ENCODE measurements at places on chromosomes 16 and 17.

- no peak for DNase-seq
These were observed 5.8 kb downstream of the ATP2A1 start for GRCh38 chr16:28884045-28884444.

- DNase-seq, result peak; percentile 28
These were observed 24.2 kb upstream of the CMTM4 start for GRCh38 chr16:66720766-66721165.

- DNase-seq, result peak; percentile 87
These were observed 8.8 kb downstream of the TAX1BP3 start for GRCh38 chr17:3659541-3660111.

DNA sequence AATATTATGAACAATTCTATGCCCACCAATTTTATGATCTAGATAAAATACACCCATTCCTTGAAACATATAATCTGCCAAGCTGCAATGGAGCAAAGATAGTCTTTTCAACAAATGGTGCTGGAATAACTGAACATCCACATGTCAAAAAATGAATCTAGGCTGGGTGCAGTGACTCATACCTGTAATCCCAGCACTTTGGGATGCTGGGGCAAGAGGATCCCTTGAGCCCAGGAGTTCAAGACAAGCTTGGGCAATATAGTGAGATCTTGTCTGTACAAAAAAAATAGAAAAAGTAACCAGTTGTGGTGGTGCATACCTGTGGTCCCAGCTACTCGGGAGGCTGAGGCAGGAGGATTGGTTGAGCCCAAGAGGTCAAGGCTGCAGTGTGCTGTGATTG lies 92.5 kb downstream of the N4BP1 start:
- DNase-seq, result no peak

DNA sequence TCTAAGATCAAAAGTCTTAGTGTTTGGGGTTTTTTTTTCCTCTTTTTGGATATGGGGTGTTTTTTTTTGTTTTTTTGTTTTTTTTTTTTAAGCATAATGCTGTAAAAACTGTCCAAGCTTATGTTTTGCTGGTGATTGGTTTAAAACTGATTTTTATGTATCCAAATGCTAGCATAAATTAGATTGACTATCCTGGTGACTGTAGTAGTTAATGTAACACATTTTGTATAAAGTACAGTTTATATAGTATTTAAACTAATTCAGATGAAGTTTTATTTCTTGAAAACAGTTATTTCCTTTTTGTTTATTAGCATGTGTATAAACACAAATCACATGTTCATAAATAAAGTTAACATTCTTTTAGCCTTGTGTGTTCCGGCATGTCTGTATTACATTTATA lies 10.9 kb downstream of the RBBP6 start:
- DNase-seq, result no peak

DNA sequence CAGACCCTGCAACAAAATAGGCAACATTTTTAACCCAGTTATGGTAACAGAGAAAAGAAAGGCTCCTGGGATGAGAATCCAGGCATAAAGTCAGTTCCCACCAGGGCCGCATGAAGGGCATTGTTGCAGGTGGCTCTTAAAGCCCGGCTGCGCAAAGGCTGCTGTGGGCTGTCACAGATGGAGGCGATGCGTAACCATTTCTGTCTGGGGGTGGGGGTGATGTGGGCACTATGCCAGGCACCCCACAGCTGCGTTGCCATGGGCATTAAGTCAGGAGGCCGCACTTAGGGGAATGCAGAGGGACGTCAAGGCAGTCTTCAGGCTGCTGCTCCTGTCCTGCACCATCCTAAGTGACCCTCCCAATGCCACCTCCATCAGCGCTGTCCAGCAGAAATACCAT lies 228.4 kb downstream of the CPPED1 start:
- DNase-seq, result no peak

DNA sequence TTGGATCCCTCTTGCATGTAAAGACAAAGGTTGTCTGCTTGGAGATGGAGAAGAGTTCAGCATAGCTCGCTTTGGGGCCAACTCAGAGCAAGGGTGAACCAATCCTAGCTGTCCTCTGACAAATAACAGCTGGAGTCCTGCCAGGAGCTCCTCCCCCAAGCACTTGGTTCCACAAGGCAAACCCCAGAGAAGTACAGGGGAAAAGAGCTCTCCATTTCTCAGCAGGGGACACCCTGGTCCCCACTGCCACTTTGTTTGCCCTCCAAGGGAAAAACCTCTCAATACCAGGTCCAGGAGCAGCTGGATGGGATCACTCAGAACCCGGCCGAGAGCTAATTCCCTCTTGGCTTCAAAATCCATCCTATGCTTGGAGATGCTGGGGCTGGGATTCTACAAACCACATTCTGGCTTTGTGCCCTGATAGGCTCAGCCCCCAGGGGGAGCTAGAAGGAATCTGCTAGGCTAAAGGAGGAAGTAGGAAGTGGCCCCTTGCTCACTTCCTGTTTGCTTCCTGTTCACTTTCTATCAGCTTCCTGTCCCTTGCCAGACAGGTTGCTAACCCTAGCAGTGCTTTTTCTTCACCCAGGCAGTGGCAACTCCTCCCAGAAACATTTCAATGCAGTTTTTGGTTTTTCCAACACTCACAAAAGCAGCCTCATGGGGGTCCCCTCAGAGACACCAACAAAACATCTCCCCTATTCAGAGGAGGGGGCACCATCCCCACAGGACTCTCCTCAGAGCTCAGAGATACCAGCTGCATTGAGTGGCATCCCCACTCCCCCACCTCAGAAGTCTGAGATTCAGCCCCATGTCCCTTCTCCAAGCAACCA lies 30.7 kb downstream of the CDRT4 start:
- DNase-seq, result peak; percentile 56

DNA sequence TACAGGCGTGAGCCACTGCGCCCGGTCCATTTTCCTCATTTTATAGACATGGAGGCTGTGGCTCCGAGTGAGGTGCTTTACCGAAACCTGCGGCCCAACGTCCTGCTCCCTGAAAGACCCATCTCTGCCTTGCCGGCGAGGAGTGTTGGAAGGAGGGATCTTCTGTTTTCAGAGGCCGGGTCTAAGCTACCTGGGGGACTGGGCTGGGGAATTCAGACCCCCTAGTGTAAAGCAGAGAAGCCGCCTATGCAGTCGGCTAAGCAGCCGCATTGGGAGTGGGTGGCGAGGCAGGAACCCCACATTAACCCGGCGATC lies 16.3 kb downstream of the MEOX1 start:
- DNase-seq, result no peak

DNA sequence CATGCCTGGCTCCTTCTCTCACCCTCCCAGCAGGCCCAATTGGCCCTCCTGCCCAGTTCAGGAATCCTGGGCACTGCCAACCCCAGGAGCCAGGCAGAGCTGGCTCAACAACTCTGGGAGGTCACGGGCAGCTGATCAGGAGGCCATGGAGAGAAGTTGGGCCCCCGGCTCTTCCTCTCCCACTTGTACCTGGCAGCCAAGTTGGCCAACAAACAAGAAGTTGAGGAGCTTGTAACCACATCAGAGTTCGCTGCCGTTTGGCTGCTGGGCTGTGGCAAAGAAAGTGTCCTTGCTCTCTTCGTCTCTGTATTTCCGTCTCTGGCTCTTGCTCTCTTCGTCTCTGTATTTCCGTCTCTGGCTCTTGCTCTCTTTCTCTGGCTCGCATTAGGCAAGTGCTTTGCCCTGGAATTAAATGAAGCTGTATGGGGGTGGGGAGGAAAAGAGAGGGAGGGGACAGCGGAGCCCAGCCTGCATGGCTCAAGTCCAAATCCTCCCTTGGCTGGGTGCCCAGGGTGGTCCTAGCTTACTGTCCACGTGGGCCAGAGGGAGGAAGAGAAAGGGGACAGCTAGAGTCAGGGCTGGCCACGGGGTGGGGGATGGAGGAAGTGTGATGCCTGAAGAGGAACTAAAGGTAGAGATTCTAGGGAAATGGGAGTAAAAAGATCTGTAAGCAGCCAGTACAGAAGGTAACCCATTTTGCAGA lies 7.8 kb upstream of the TMEM132E start:
- no peak for DNase-seq

GRCh38 chr17:81037026-81037797 lies 2.3 kb downstream of the BAIAP2 start:
- no peak for DNase-seq

GRCh38 chr16:10226141-10226986 lies 44.1 kb upstream of the GRIN2A start:
- no peak for DNase-seq

- DNase-seq, result no peak
These were observed 21.5 kb upstream of the G6PC1 start for GRCh38 chr17:42878924-42879595.

DNA sequence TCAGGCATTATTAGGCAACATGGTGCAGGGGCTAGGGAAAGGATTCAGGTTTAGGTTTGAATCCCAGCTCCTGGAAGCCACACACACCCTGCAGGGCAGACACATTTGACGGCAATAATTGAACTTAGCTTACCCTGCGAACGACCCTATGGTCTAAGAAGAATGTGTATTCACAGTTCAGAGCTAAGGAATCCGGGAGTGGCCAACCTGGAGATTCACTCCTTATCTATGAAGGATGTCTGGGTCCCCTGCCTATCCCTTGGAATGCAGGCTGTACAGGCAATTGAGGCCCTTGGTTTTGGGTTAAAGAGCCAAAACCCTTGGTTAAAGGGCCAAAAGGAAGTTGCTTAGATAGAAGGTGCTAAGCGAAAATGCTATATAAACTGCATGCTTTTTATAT lies 2.9 kb upstream of the SYT17 start:
- no peak for DNase-seq

- DNase-seq, result no peak
These were observed at the start of gene PDE6G for GRCh38 chr17:81656118-81656743. Gene PDE6G, minus strand, starts transcription at chr17:81656542. Its CDS starts 3,237 bp downstream, at chr17:81653305.

DNA sequence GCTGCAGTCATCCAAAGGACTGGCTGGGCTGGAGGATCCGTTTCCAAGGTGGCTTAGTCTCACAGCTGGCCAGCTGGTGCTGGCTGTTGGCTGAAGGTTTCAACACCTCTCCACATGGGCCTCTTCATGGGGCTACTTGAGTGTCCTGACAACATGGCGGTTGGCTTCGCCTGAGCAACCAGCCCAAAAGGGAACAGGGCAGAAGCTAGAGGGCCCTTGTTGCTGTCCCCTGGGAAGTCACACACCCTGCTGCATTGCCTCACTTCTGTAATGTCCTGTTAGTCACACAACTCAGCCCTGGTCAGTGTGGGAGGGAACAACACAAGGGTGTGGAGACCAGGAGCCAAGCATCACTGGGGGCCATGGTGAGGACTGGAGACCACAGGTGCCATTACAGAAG lies 36.6 kb downstream of the C16orf78 start:
- DNase-seq, result no peak

GRCh38 chr17:52106072-52106471 lies 52.4 kb downstream of the CA10 start:
- no peak for DNase-seq

DNA sequence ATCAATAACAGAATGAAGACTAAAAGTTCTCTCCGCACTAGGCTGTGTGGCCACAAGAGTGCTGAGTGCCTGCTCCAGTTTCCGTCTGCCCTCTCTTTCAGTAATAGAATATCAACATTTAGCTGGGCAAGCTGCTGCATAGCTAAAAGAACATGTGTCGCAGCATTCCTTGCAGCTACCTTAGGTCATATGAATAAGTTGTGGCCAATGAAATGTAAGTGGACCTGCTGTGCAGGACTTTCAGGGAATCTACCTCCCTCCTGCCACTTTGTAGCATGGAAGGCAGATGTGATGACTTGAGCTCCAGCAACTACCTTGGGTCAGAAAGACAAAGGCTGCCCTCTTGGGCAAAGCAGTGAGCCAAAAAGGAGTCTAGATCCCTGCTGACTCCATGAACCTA lies 25.4 kb downstream of the SLC39A11 start:
- DNase-seq, result no peak

- DNase-seq, result peak; percentile 74
These were observed 106.7 kb downstream of the CMIP start for GRCh38 chr16:81551151-81551808.

DNA sequence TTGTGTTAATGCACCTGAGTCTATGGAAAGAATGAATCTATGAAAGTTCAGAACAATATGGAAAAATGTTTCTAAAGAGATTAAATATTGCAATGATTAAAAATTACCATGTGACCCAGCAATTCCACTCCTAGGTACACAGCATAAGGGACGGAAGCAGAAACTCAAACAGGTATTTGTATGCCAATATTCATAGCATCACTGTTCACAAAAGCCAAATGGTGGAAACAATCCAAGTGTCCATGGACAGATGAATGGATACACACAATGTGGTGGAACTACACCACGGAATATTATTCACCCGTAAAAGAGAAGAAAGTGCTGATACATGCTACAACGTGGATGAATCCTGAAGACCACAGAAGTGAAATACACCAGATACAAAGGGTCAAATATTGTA lies 37.7 kb downstream of the VPS53 start:
- DNase-seq, result no peak

DNA sequence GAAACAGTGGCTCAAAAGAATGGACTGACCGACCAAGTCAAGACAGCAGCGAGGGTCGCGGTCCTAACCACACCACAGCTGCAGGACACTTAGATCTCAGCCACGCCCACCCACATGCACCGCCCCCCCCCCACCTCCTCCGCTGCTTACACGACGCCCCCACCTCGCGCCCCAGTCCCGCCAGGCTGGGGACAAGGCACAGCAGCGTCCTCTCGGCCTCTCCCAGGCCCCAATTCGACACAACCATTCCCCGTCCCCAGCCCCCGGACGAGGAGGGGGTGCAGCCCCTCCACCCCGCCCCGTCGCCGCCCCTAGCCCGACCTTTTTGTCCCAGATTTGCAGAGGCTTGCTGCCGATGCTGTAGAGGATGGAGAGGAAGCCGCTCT lies 477 bp downstream of the CFAP20 start:
- DNase-seq, result no peak

GRCh38 chr17:56099649-56100048 lies 53.6 kb upstream of the ANKFN1 start:
- DNase-seq, result peak; percentile 42

DNA sequence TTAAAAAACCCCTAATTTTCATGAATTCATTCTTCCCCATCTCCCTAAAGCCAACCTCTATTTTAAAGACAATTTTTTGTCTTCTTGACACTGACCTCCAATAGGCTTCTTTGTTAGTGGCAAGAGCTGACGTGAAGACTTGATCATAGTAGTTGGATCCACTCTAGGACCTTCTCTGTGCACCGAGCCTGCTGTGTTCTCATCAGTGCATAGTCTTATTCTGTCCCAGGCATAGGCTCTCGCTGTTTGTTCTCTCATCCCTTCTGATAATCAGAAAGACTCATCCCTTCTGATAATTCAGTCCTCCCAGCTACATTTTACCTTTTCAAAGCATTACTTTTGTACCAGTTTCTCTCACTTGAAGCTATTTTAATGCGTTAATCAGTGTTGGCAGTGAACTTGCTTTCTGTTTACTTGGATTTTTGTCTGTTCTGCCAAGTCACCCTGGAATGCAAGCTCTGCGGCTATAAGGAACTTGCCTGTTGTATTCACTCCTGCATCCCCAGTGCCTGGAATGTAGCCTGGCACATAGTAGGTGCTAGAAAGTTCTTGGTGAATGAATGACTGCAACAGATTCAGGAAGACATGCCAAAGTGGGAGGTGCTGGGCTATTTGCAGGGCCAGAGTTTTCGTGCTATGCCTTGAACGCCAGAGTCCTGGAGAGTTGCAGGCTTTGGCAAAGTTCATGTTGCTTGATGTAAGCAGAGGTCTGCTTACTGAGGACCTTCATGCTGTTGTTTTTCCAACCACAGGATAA lies 147.6 kb upstream of the MPHOSPH6 start:
- no peak for DNase-seq

- no peak for DNase-seq
These were observed 33.1 kb downstream of the PEMT start for GRCh38 chr17:17558431-17558830.

- no peak for DNase-seq
These were observed 21.1 kb downstream of the SMYD4 start for GRCh38 chr17:1808644-1809043.

Data from EL (cell line).